ENCODE measurements at places on chromosomes 16 and 17.

GRCh38 chr16:66342294-66342900 is 24.1 kb upstream of the CDH5 start:
- DNase-seq, result peak; percentile 50

DNA sequence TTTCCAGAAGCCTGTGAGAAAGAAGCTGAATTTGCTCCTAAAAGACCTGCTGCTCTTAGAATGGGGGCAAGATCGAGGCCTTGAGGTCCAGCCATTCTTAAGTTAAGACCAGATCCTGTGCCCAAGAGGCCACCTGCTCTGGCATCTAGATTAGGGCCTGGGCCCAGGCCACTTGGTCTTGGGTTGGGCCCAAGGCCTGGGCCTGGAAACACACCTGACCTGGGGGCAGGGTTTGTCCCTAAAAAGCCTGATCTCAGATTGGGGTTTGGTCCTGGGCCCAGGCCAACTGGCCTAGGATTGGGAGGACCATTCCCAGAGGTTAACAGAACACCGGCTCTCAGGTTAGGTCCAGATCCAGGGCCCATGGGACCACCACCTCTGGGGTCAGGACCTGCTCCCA is 12.9 kb downstream of the CHTF8 start:
- no peak for DNase-seq

- DNase-seq, result peak; percentile 51
Observed at GRCh38 chr17:11996722-11997146, 541 bp downstream of the ZNF18 start.

DNA sequence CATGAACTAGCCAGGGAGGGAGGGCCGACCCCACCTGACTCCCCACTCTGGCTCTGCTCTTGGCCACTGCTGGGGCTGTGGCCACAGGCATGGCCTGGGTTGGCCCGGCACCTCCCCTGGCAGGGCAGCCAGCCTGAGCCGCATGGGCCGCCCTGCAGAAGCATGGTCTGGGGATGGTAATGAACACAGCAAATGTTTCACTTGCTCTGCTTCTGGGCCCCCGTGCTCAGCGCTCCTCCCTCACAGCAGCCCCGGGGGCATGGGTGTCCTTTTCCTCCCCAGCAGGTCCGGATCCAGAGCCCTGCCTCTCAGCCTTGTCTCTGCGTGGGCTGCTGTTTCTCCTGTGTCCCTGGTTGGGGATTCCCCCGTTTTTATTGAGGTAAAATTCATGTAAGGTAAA is 30.9 kb upstream of the KCNJ12 start:
- no peak for DNase-seq

DNA sequence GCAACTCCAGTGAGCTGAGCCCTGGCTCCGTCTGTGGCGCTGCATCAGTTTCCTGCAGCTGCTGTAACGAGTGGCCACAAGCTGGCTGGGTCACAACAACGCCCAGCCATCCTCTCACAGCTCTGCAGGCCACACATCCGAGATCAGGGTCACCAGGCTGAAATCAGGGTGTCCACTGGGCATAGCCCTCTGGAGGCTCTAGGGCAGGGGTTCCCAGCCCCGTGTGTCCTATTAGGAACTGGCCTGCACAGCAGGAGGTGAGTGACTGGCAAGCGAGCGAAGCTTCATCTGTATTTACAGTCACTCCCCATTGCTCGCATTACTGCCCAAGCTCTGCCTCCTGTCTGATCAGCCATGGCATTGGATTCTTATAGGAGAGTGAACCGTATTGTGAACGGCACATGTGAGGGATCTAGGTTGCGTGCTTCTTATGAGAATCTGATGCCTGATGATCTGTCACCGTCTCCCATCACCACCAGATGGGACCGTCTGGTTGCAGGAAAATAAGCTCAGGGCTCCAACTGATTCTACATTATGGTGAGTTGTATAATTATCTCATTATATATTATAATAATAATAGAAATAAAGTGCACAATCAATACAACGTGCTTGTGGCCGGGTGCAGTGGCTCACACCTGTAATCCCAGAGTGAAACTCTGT is 176.5 kb downstream of the SEC14L1 start:
- DNase-seq, result no peak

- no peak for DNase-seq
Observed at GRCh38 chr16:8686031-8686621, 11.7 kb downstream of the ABAT start.

GRCh38 chr16:2289282-2289681 is 21.4 kb upstream of the RNPS1 start:
- DNase-seq, result no peak

- DNase-seq, result no peak
Observed at GRCh38 chr16:20598832-20599469, 22.8 kb upstream of the ACSM2B start.

DNA sequence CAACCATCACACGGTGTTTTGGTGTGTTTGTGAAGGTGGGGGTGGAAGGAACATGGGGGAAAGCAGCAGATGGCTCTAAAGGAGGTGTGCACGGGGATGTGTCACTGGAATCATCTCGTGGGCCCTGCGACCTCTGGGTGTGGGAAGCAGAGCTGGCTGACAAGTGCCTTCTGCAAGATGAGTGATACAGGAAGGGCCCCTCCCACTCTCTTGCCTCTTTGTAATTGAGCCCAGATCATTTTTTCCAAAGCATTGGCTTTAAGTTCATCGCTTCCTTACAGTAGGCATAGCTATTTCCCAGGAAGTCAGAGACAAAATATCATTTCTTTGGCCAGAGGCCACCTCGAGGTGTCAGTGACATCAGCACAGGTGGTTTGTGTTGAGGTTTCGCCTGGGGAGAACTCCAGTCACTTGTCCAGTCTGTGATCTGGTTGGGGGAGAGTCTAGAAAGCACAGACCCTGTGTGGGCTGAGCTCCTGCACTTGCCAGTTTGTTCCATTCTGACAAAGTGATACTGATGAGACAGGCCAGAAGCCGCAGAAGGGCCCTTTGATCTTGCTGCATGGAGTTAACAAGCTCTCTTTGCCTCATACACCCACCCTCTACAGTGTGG is 20.6 kb upstream of the SNTB2 start:
- DNase-seq, result no peak

GRCh38 chr16:89261691-89262563 is 44.4 kb downstream of the ZNF778 start:
- no peak for DNase-seq

- DNase-seq, result no peak
Observed at GRCh38 chr17:68004201-68004600, 7.9 kb upstream of the C17orf58 start.

GRCh38 chr16:85437166-85438052 is 175.7 kb upstream of the GSE1 start:
- no peak for DNase-seq

DNA sequence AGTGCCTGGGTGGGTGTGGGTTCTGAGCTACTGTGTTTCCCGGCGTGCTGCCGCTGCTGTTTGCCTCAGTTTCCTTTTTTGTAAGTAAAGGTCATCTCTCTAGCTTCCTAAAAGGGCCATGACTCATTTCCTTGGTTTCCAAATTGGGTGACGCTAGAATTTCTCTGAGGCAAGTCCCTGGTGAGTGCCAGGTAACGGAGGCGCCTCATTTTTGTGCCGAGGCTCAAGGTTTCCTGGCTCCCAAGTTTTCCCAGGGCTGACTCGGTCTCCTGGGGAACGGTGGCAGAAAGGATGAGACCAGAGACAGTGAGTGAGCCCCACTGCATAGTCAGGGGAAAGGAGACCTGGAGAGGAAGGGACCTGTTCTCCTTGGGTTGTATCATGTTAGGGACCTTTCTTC is 20.3 kb downstream of the MSI2 start:
- DNase-seq, result no peak

- peak; percentile 39 for DNase-seq
Observed at GRCh38 chr17:29042679-29043538, at the start of gene PIPOX. PIPOX (plus strand) TSS chr17:29043141; CDS start chr17:29043226, 85 bp downstream.

DNA sequence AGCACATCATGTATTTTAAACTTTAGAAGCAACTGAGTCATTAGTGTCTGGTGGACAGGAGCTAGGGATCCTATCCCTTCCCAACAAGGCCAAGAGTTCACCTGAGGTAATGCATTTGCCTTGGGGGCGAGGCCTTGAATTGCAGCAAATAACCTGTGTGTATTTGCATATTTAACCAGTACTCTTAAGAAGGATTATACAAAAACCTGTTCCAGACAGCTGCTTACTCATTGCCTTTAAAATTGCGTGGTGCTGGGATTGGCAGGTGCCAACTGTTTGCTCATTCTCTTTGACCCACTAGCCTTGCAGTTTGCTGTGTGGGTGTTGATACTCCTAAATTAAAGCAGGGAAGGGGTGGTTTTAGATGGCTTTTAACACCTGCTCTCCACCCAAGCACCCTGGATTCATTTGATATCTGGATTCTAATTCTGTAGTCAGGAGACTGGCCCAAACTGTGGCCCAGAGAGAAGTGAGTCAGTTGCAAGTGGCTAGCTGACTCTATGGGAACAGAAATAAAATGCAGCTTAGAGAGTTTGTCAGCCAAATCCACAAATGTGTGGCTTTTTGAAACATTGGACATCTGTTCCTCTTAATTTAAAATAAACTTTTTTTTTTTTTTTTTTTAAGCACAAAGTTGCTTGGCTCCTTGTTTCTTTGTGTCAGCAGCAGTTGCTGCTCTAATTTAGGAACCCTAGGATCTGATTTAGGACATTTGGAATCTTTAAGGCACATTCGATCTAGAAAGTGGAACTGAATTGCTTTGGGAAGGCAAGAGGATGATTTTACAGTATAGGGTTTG is 46.9 kb downstream of the TUBD1 start:
- DNase-seq, result peak; percentile 54

- DNase-seq, result no peak
Observed at GRCh38 chr16:159136-159849, 6.5 kb upstream of the HBM start.

GRCh38 chr16:79417601-79418008 is 182.9 kb downstream of the MAF start:
- no peak for DNase-seq

- DNase-seq, result no peak
Observed at GRCh38 chr17:80969674-80970043, 22.0 kb upstream of the CHMP6 start.

GRCh38 chr16:82370282-82370681 is 200.3 kb upstream of the MPHOSPH6 start:
- DNase-seq, result no peak

DNA sequence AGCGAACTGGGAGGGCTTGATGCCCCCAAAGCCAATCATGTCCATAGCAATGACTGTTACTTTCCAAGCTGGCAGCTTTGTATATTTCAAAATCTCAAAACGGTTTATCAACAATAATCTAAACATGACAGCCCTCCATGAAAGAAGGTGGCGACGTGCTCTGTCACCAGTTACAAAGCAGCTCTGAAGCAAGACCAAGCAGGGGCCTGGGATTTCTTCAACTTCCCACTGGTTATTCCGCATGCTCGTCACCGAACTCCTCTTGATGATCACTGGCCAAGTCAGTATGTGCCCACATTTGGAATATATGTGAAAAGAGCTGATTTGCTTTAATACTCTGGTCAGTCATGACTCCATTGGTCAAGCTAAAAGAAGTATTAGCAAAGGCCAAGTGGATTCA is 175.6 kb downstream of the VPS53 start:
- no peak for DNase-seq

- peak; percentile 87 for DNase-seq
Observed at GRCh38 chr17:64780096-64781013, 118.2 kb upstream of the SMURF2 start.

DNA sequence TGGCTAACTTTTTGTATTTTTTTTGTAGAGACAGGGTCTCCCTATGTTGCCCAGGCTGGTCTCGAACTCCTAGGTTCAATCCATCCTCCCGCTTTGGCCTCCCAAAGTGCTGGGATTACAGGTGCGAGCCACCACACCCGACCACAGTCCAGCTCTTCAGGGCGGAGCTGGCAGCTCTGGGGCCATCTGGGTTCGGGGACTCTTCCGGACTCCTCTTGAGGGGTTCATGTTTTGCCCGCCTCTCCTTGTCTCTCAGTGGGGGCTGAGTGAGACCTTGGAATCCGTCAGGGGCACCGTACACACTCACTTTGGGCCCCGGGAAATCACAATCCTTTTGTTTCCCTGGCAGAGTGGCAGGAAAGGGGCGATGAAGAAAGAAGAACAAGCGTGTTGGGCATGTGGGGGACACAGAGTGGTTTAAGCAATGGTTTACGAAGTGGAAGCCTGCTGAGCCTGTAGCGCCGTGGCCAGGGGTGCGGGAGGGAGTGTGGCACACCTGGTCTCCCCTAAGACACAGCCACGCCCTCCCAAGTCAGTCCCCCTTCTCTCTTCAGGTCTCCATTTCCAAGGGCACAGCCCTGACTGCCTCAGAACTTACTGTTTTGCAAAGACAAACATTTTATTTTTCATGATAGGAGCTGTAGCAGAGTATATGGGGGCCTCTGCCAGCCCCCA is 26.1 kb downstream of the TNS4 start:
- no peak for DNase-seq

GRCh38 chr16:56032072-56032471 is 156.9 kb upstream of the CES5A start:
- no peak for DNase-seq
